ENCODE measurements at places on chromosomes 3 and 15.
A peak's percentile ranks its signal among the peaks of the same experiment; 100 is the strongest.

DNA sequence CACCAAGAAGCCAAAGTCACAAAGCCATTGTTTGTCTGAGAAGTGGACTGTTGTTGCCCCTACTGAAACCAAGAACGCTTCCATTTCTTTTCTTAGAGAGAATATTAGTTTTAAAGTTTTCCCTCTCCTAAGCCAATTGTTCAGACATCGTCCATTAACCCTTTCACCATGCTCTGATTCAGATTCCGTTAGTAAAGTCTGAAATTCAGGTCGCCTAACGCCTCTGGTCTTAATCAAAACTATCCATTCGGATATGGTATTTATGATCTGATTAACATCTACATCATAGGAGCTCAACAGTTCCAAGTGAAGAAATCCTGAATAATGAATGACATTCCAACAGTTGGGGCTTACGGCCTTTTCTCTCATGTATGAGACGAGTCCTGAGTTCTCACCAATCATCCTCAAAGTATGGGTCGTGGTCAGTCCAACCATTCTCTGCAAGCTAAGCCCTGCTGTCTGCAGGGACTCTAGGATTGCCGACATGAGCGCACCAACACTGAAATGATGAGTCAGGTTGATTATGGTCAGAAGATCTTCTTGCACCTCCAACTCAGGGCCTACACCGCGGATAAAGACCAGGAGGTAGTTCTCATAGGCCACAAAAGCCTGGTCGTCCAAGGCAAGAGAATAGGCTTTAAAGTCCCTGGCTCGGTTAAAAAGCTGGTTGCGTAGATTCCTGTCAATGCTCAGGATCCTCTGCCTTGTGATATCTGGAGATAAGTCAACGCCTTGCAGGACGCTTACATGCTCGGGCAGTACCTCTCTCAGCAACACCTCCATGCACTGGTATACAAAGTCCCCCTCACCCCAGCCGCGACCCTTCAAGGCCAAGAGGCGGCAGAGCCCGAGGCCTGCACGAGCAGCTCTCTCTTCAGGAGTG lies 767 bp downstream of the EPM2AIP1 start:
- peak; percentile 70 for DNase-seq

DNA sequence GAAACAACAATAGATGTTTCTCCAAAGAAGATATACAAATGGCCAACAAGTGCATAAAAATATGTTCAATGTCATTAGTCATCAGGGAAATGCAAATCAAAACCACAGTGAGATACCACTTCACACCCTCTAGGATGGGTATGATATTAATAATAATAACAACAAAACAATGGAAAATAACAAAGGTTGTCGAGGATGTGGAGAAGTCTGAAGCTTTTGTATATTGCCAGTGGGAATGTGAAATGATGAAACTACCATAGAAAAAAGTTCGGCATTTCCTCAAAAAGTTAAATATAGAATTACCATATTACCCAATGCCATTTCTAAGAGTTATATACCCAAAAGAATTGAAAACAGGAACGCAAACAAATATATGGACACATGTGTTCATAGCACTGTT lies 10.8 kb downstream of the BHLHE40 start:
- DNase-seq = peak; percentile 18

- DNase-seq = no peak
Measured at GRCh38 chr3:117463276-117464115, 753.9 kb downstream of the TUSC7 start.

- peak; percentile 33 for DNase-seq
Measured at GRCh38 chr3:197289726-197290125, 8.7 kb downstream of the DLG1 start.

- peak; percentile 12 for DNase-seq
Measured at GRCh38 chr3:117674321-117674720, 964.7 kb downstream of the TUSC7 start.

GRCh38 chr3:182284793-182285192 lies 508.5 kb upstream of the ATP11B start:
- no peak for DNase-seq

GRCh38 chr3:177469216-177469615 lies 271.9 kb upstream of the TBL1XR1 start:
- DNase-seq = peak; percentile 16

GRCh38 chr3:187150599-187150998 lies 11.3 kb upstream of the RPL39L start:
- peak; percentile 17 for DNase-seq

GRCh38 chr3:69420781-69421520 lies 35.1 kb upstream of the FRMD4B start:
- DNase-seq = peak; percentile 25

DNA sequence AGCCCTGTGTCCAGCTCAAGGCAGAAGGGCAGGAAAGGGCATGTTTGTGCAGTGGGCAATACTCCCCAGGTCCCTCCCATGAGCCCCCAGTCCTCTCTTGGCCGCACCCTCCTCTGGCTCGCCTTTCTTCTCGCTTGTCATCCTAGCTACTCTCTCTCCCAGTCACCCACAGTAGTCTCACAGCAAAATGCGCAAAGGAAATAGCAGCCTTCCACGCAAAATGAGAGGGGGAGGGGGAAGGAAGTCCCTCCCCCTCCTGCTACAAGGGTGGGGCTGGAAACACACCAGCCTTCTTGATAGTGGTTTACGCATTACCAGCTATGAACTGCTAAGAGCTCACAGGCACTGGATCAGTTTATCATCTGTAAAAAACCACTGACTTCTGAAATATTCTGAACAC lies 83.8 kb downstream of the GADL1 start:
- no peak for DNase-seq

GRCh38 chr15:68303560-68304436 lies 26.3 kb downstream of the FEM1B start:
- DNase-seq = peak; percentile 78

- no peak for DNase-seq
Measured at GRCh38 chr15:29844290-29844903, 22.1 kb upstream of the TJP1 start.

GRCh38 chr15:46229263-46229662 lies 594.4 kb downstream of the SQOR start:
- no peak for DNase-seq

DNA sequence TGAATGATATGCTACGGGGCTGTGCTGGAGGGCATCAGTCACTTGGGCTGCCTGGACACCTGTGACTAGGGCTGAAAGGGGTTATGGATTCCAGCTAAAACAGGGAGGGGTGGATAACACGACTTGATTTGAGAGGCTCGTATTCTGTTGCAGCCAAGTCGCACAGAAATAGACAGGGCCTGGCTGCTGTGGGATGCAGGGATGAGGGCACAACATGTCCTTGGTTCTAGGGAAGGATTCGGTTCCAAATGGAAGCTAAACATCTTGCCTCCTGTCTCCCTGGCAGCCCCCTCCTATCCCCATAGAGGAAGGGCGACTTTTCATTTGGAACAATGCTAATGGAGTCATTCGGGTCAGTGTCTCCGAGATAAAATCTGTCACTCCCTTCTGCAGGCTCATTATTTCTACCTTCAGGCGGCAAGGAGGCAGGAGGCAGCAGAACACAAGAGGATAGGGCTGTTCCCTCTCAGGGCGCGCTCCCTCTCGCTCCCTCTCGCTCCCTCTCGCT lies 433.8 kb upstream of the RBMS3 start:
- no peak for DNase-seq

GRCh38 chr3:32495609-32496008 lies 7.0 kb downstream of the CMTM6 start:
- DNase-seq = no peak

DNA sequence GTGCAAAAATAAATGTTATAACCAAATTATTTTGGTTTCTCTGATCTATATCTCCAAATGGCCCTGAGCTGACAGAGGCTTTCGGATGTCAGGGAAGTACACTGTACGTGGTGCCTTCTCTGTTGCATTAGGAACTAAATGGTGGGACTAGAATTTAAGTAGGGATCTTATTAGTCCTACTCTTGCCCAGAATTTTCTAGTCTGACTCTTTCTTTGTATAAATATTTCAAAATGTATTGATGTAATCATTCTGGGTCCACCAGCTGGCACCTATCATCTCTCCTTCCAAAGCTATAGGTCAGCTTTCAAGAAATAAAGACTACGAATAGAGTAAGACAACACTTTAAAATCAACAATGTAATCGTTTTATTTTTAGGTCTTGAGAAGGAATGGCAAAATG lies 22.3 kb upstream of the MLF1 start:
- no peak for DNase-seq

GRCh38 chr3:175836617-175837016 lies 977.5 kb downstream of the NAALADL2 start:
- no peak for DNase-seq

- no peak for DNase-seq
Measured at GRCh38 chr3:52084954-52085680, 28.7 kb upstream of the DUSP7 start.

- DNase-seq = no peak
Measured at GRCh38 chr15:53472883-53473282, 286.6 kb downstream of the WDR72 start.

- DNase-seq = peak; percentile 42
Measured at GRCh38 chr15:67917037-67917436, 77.2 kb upstream of the RNU6-1 start.

DNA sequence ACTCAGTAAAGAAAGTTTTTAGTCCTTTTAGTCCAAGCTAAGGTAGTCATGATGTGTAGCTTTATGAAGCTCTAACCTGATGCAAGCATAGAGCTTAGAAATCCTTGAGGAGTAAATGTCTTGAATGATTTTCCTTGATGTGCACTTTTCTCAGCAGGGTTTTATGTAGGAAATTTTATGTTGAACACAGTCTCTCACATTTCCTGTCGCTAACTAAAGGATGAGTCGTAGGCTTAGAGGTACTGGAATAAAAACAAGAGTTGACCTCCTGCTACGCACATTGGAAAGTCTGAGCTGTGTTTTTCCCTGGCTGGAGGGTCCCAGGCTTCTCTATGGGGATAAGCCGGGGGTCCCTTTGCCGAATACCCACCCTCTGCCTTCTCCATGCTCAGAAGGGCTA lies 34.7 kb upstream of the ZPLD1 start:
- peak; percentile 14 for DNase-seq

- DNase-seq = no peak
Measured at GRCh38 chr3:4568841-4569240, 75.7 kb downstream of the ITPR1 start.

DNA sequence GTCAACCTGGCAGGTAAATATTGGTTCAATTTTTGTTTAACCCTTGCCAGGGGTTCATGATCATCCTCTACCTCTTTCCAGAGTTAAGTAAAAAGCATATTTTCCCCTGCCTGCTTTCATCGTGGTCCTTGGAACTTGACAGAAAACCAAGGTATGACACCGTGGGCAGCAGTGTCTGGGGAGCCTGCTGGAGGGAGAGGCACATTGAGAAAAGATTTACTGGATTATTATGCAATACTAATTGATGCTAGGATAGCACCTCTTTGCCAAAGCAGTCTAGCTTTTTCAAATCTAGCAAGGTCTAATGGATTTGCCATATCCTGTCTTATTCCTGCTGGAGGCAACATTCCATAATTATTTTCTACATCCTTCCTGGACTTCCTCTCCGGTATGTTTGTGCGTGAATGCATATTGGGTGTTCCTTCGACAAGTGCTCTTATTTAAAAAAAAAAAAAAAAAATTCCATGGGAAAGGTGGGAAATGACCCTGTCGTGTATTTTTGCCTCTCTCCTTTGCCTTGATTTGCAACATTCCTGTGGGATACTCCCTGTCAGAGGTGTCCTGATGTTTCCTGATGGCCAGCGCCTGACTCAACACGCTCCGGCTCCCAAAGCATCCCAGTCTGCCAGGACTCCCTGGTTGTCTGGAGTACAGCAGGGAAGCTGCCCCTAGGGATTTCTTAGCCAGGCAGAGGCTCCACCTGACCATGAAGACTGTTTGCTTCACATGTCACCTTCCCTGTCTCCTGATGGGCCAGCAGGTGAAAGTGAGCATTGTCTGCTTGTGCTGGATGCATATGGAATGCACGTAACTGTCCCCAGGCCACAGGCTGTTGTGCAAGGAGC lies 6.3 kb downstream of the BHLHE40 start:
- DNase-seq = peak; percentile 78

GRCh38 chr3:56796202-56796601 lies 5.5 kb downstream of the ARHGEF3 start:
- peak; percentile 47 for DNase-seq

GRCh38 chr3:47399531-47400270 lies 18.9 kb downstream of the PTPN23 start:
- DNase-seq = peak; percentile 69

- peak; percentile 81 for DNase-seq
Measured at GRCh38 chr15:41603941-41604911, 45.2 kb downstream of the TYRO3 start.

All from EH (cell line).